Bone marrow (tissue), 2 donors: ENCODE measurements at places on chromosomes 5 and 9.

DNA sequence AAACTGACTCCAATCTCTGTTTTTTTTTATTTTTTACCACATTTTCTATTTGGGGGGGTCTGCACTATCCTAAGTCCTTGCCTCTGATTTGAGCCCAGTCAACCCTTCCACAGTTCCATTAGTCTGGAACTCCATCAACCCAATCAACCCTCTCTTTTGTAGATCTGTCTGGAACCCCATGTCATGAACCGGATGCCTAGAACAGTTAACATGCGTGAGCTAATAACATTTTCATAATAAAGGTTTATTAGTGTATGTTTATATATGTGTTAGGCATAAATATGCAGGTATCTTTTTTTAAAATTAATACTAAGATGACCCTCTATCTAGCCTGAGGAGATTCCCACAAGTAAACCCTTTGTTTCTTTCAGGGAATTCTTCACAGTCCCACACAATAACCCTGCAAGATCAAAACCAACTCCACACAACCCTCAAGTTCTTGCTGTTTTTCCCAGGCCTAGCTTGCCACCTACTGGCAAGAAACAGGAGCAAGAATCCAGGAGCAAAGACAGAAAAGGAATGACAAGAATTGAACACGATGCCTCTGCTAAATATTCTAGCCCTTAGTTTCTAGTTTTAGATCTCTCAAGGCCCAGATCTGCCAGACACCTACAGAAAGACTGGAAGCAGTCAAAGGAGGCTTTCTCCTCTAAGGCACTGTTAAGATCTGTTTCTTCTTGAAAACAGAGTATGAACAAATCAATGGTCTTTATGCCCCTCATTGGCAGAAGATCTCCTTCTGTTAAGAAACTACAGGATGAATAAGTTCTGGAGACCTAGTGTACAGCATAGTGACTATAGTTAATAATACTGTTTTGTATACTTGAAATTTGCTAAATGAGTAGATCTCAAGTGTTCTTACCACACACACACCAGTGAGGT, 100.4 kb downstream of the TRIM36 start:
- no peak for DNase-seq

GRCh38 chr5:134004626-134005416, at the start of gene VDAC1:
TSS of gene VDAC1 (minus strand) at chr5:134004975. CDS start at chr5:133993012, 11,963 bp downstream.
- peak; percentile 77 for DNase-seq

GRCh38 chr9:94031380-94031779, 52.9 kb upstream of the PTPDC1 start:
- DNase-seq: no peak

GRCh38 chr9:91193658-91194391, 167.9 kb downstream of the AUH start:
- peak; percentile 88 for DNase-seq

- peak; percentile 76 for DNase-seq
Measured at GRCh38 chr5:66171349-66172344, 27.5 kb downstream of the SREK1 start.
